NCI-H1417 (cell line): ENCODE measurements at places on chromosomes 1 and 21.
A peak's percentile ranks its signal among the peaks of the same experiment; 100 is the strongest.

DNA sequence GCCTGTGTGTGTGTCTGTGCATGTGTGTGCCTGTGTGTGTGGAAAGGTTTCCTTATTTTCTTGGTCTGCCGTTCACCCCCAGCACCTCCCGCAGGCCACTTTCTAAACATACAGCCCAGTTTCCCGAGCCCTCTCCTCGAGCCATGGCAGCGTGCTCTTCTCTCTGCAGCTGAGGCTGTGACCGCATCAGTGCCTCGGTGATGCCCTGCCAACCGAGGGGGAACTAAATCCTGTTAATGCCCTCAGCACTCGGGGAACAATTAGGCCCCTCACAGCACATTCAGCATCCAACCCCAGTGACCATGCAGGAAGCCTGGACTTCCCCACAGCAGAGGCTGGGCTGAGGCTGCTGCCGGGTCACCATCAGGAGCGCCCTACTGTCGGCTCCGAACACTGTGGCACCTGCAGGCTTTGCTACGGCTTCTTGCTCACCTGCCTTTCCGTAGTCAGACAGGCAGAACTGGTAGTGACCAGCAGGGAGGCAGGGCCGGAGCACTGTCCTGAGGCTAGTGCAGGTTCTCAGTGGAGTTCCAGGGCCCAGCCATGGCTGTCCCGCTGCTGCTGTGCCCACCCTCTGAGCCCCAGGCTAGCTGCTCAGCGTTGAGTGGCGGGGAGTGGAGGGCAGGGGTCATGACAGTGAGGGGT lies 8.1 kb downstream of the GPR137B start:
- DNase-seq: no peak

- DNase-seq: no peak
Observed at GRCh38 chr1:155466996-155467395, 95.6 kb downstream of the ASH1L start.

DNA sequence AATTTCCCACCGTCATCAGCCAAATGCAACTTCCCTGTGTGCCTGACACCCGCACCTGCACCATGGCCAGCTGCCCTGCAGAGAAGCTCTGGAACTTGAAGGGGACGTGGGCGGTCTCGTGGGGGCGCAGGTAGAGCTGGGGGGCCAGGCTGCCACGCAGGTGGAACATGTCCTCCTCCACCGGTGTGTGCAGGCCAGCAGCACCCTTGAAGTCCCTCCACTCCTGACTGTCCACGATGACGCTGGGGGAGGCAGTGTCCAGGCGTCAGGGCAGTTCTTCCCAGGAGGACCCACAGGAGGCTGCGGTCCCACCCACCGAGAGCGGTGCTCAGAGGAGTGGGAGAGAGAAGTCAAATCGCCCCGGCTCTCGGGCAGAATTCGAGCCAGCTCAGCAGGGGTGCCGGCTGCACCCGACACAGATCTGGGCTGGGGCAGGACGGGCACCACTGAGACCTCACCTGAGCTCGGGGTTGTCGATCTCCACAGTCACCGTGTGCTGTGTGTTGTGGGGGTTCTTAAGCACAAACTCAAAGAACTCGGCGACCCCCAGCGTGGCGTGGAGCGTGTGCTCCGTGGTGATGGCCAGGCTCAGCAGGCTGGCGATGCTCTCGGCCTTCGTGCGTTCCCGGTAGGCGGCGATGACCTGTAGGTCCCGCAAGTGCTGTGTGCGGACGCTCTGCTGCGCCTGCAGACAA lies 117.7 kb downstream of the NPHP4 start:
- no peak for DNase-seq

GRCh38 chr1:34697818-34698217 lies 57.0 kb upstream of the GJB5 start:
- DNase-seq: no peak

- DNase-seq: no peak
Observed at GRCh38 chr1:8562222-8562621, 244.3 kb downstream of the SLC45A1 start.

DNA sequence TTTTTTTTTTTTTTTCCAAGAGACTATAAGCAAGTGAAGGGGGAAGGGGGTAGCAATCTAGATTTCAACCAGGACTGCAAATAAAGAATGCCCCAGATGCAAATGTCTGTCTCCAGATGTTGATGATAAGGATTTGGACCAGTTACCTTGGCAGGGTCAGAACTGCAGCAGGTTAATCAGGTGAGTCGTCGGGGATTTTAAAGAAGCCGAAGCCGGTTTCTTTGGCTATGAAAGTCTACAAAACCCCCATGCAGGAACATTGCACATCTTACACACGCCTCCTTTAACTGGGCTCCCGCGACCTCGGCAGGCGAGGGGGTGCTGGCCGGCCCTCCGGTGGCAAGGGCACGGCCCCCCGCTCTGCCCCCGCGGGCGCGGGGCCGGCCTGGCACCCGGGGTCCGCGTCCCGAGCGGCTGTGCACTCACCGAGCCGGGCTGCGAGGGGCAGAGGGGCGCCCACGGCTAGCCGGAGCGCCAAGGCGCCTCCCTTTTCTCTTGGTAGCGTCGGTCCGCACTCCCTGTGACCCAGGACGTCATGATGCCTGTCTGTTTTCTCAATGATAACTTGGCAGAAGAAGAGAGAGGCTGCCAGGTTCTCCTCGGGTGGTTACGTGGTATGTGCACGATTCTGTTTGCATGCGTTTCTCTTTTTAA lies 366.3 kb upstream of the ESRRG start:
- DNase-seq: peak; percentile 84

DNA sequence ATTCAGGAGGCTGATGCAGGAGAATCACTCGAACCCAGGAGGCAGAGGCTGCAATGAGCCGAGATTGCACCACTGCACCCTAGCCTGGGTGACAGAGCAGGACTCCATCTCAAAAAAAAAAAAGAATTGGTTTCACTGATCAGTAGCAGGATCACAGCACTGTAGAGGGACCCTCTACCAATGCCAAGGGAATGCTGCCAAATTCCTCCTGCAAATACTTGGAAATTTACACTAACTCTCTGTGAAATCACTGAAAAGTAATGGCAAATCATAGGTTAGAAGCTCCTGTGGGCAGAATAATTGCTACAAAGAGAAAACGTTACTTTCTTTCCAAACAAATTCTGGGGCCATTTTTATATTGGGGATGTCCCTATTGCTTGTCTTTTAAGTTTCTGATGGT lies 6.7 kb upstream of the GPR25 start:
- DNase-seq: no peak

GRCh38 chr1:29162476-29163138 lies 19.1 kb downstream of the SRSF4 start:
- no peak for DNase-seq

DNA sequence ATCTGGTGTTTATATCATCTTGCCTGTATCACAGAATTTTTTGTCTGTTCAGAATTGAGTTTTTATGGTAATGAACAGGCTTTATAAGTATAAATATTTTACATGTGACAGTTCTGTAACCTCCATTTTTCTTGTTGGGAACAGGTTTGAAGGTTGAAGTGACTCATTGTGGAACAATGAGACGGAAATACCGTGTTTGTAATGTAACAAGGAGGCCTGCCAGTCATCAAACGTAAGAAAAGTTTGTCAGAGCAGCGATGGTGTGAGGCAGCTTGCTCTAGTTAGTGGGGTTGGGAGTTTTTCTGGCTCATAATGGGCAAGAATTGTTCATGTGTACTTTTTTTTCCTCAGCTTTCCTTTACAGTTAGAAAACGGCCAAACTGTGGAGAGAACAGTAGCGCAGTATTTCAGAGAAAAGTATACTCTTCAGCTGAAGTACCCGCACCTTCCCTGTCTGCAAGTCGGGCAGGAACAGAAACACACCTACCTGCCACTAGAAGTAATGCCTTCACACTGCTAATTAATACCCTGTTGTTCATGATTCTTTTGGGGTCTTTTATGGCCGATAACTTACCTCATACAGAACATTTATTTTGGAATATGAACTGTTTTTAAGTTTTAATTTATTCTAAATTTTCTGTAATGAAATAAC lies 75.2 kb upstream of the TEKT2 start:
- no peak for DNase-seq

GRCh38 chr1:114702737-114703136 lies 7.4 kb upstream of the AMPD1 start:
- no peak for DNase-seq

GRCh38 chr1:186187601-186188000 lies 187.5 kb downstream of the TPR start:
- DNase-seq: no peak

- no peak for DNase-seq
Observed at GRCh38 chr1:111402083-111402482, 25.5 kb downstream of the OVGP1 start.

DNA sequence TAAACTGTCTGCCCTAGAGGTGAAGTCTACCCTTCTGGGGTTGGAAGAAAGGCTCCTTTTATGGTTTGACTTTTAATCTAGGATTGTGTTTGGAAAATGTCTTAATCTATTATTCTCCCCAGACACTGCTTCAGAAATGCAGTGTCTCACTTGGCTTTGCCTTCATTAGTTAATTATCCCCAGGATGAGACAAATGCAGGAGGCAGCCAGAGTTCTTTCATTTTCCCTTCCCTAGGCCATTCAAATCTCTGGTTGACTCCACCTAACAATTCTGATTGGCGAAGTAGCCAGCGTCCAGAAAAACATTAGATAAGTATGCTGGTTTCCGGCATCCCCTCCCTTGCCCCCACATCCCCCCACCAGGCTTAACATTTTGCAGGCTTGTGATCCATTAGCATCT lies 325.8 kb upstream of the PBX1 start:
- no peak for DNase-seq

- no peak for DNase-seq
Observed at GRCh38 chr1:174837386-174837785, 162.4 kb upstream of the CACYBP start.

- no peak for DNase-seq
Observed at GRCh38 chr1:214762902-214763301, 159.9 kb downstream of the CENPF start.

- DNase-seq: no peak
Observed at GRCh38 chr21:20822666-20823065, 175.5 kb upstream of the NCAM2 start.

DNA sequence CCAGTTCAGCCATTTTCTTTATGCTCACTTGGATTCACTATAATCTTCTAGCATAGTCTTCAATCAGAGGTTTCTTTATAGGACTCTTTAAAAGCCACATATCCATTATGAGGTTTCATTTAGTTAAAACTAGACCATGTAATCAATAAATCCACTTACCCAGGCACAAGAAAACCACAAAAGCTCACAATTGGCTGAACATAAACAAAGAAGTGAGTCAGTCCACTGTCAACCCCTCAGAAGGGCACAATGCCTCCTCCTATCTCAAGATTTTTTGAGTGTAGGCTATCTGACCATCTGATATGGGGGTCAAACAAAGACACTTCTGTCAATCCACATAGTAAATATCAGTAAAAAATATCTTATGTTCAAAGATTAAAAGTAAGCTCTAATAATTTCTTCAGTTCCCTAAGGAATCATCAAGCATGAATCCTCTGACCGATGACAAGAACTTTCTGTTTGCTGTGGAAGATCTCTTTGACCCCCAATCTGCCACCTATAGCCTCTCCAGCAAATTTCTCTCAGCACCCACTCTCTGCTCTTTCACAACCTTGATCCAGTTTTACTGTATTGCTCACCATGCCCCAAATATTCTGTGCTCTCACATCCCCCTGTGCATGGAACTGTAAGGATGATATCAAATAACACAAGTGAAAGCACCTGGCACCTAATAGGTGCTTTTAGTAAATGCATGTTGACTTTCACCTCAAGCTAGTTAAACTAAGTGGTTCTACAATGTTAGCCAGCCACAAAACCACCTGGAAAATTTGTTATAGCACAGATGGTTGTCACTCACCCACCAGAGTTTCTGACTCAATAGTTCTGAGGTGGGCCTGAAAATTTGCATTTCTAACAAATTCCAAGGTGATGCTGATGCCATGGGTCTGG lies 16.7 kb downstream of the RAB3B start:
- peak; percentile 88 for DNase-seq

GRCh38 chr1:204680461-204680860 lies 5.1 kb downstream of the LRRN2 start:
- no peak for DNase-seq

DNA sequence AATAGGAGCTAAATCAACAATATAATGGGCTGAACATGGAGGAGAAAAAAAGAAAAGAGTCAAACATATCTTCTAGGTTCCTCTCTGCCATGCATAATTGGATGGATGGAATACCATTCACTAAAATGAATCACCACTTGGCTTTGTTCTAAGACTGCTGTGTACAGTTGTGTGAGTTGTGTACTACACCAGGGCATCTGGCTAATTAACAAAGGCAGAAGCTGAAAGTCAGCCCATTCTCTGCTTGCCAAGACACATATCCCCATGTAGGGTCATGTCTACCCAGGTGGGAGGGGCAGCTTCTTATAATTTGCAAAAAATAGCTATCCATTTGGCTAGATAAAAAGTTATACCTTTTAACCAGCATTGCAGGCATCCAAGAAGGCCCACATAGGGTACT lies 21.0 kb downstream of the JUN start:
- no peak for DNase-seq

DNA sequence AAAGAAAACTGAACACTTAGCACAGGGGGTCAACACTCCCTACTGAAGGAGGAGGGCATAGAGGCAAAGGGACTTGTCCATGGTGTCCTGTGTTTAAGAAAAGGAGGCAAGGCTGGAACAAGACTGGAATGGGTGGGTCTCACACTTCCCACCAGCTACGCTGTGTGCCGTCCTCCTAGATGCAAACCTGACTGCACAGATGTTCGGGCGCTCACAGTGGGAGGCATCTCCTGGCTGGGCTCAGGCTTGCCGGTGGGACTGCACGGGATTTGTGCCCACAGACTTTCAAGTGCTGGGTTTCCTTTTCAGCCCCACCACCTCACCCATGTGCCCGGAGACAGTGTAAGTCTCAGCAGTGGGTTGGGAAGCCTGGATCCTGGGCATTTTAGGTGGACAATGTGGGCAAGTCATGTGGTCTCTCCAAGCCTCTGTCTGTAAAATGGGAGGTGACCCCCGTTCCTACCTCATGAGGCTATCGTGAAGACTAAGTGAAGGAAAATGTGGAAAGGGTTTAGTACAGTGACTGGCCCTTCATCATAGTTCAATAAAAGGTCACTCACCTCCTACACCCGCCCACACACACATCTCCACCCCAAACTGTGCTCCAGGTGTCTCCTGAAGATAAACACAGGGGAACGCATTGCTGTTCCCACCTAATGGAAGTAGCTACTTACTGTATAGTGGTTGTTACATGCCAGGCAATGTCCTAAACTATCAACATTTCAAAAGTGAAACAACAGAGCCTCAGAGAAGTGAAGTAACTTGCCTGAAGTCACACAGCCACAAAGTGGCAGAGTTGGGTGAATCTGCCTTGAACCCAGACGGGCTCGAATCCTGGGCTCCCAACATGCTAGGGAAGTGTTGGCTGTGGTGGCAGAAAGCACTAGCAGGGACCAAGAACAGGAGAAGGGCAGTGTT lies 36.0 kb downstream of the ATP1A1 start:
- DNase-seq: no peak

GRCh38 chr21:42093991-42094421 lies 22.9 kb downstream of the UMODL1 start:
- no peak for DNase-seq

GRCh38 chr1:205576011-205576410 lies 55.8 kb downstream of the ELK4 start:
- no peak for DNase-seq

- DNase-seq: no peak
Observed at GRCh38 chr1:150808121-150808520, at the start of gene CTSK. Gene CTSK (minus strand): TSS chr1:150808260. CDS start chr1:150806805, 1,455 bp downstream.

GRCh38 chr1:222404710-222405109 lies 143.2 kb downstream of the HHIPL2 start:
- no peak for DNase-seq

- DNase-seq: peak; percentile 11
Observed at GRCh38 chr21:30408782-30409494, 13.1 kb downstream of the KRTAP13-1 start.
